KG1 (cell line): ENCODE measurements at places on chromosomes 16 and 17.

GRCh38 chr16:11916524-11917285 lies 949 bp upstream of the GSPT1 start:
- no peak for DNase-seq

DNA sequence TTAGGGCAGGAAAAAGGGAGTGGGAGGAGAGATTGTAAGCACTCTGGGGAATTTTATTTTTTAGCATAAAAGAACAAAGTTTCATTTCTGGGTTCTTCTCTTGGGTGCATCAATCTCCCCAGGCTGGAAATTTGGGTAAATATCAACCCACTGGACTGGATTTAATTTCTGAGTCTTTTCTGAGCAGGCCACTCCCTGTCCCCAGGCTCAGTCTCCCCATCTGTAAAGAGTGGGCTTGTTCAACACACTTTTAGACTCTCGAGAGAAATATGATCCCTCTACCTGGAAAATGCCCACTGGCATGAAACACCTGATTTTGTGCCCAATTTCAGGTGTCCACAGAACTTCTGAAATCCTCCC lies 617 bp upstream of the VTN start:
- DNase-seq, result no peak

GRCh38 chr17:75457047-75457654 lies 716 bp downstream of the TMEM94 start:
- no peak for DNase-seq

GRCh38 chr17:164303-165235 lies 16.9 kb downstream of the DOC2B start:
- DNase-seq, result peak; percentile 1

DNA sequence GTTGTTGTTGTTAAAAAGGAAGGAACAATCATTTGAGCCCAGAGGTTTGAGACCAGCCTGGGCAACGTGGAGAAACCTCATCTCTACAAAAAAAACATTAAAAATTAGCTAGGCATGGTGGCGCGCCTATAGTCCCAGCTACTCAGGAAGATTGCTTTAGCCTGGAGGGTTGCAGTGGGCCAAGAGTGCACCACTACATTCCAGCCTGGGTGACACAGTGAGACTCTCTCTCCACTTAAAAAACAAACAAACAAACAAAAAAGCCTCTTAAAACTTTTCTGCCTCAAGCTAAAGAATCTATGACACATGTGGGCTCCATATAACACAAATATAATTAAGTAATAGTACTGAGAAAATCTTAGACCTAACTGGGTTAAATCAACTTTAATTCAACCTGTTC lies 12.5 kb downstream of the MBTPS1 start:
- DNase-seq, result no peak

DNA sequence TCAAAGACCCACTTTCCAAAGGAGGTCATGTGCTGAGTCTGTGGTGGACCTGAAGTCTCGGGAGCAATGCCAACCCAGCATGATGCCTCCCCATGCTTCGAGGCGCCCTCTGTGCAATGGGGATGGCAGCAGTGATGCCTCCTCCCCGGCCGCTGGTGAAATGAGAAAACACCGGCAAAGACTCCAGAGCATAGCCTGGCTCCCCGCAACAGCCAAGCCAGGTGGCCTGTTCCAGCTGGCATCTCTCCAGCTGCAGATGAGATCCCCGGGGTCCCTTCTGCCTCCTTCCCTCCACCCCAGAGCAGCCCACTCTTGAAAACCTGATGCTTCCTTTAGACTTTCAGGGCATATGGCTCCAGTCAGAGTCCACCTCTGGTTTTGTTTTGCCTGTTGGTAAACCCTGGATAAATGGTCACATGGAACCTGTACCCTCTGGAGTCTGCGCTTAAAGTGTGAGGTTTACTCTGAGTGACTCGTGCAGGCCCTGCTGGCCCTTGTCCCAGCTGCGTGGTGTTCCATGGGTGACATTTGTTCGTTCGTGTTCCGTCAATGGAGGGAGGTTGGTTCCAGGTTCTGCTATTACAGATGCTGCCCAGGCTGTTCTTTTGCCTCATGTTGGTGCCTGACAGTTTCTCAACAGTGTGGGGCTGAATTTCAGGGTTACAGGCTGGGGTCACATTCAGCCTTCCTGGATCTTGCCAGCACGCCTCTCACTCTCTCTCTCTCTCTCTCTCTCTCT lies 181.8 kb upstream of the CIBAR2 start:
- DNase-seq, result no peak

DNA sequence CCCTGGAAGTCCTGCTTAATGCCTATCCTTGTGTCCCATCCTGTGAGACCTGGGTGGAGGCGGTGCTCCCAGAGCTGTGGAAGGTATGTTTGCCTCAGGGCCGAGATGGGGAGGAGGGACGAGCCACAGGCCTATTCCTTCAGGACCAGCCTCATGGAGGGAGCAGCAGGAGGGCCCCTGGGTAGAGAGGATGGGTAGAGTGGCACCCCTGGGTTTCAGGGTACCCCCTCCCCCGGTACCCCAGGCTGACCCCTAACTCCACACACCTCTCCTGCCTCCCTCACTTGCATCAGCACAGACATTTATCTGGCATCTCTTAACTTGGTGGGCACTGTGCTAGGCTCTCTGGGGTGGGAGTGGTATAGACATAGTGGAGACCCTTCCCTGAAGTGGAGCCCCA lies 7.1 kb downstream of the ASB16 start:
- no peak for DNase-seq

GRCh38 chr17:42171831-42172230 lies 9.1 kb downstream of the KCNH4 start:
- DNase-seq, result no peak

GRCh38 chr17:30961209-30962188 lies 9.3 kb upstream of the RNF135 start:
- DNase-seq, result no peak
